Motor neuron (in vitro differentiated cells): ENCODE measurements at places on chromosomes 12 and 14.

- ATAC-seq: no peak
Observed at GRCh38 chr12:120618954-120619615, 21.3 kb upstream of the CABP1 start.

DNA sequence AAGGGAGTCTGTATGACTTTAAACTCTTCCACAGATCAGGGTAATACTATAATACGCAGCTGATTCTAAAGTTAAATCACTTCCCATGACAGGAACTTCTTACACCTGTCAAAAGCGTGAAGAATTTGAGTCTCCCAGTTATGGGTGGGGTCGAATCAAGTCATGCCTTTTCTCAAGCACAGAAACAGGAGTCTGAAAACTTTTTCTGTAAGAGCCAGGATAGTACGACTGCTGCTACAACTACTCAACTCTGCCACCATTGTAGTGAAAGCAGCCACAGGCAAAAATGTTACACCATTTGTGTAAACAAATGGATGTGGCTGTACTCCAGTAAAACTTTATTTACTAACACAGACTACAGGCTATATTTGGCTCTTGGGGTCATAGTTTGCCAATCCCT, 90.3 kb downstream of the DUSP6 start:
- ATAC-seq: no peak

- ATAC-seq: no peak
Observed at GRCh38 chr12:12759234-12759915, 26.1 kb upstream of the APOLD1 start.

GRCh38 chr12:39622306-39622705, 2.7 kb upstream of the ABCD2 start:
- ATAC-seq: no peak

DNA sequence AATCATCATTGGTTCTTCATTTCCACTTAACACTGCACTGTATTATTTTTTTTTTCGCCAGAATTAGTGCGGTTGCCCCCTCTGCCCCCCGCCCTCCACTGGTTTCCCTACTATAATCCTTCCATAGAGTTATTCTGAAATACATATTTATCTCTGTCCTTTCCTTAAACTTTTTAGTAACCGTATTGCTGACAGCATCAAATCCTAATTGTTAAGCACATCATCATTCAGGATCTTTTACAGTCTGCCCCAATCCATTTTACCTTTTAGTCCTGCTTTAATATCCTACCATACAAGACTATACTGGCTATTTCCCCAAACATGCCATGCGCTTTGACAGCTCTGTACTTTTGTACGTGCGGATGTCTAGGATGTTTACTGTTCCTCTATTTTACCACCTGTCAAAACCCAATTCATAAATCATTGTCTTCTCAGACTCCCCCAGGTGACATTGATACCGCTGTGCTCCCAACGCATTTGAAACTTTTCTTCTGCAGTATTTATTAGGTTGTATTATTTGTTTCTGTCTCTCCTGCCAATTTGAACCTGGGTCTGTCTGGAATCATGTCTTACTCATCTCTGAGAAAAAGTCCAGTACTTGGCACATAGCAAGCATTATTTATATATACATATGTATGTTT, 1.0 kb downstream of the FGFR1OP2 start:
- ATAC-seq: no peak
